Natural killer cell treated with Interleukin-12 subunit alpha and Interleukin-12 subunit beta and Interleukin-15 and Interleukin-18, amount 100 ng/mL, for 72 hours (primary cell): ENCODE measurements at places on chromosomes 2 and 18. TPM values are rescaled to one million over a fixed set of nuclear protein-coding genes. Genes with fewer than 3 reads are reported as not detected.

The ORC4 gene
- total RNA-seq: 24.5 TPM

The GAREM2 gene
- 4.1 TPM for total RNA-seq

The GPR55 gene
- total RNA-seq: 5.5 TPM

The LRATD1 gene
- not detected for total RNA-seq

The SGPP2 gene
- 0.12 TPM for total RNA-seq

The VAMP5 gene
- 30.5 TPM for total RNA-seq

The FBXO15 gene
- 0.90 TPM for total RNA-seq

The IL36G gene
- not detected for total RNA-seq

The FOXI3 gene
- not detected for total RNA-seq

The REG3A gene
- not detected for total RNA-seq

The RAB27B gene
- 1.5 TPM for total RNA-seq

The TDRD15 gene
- 0.07 TPM for total RNA-seq

The TMEFF2 gene
- total RNA-seq: not detected

The RNF152 gene
- 0.73 TPM for total RNA-seq

DNA sequence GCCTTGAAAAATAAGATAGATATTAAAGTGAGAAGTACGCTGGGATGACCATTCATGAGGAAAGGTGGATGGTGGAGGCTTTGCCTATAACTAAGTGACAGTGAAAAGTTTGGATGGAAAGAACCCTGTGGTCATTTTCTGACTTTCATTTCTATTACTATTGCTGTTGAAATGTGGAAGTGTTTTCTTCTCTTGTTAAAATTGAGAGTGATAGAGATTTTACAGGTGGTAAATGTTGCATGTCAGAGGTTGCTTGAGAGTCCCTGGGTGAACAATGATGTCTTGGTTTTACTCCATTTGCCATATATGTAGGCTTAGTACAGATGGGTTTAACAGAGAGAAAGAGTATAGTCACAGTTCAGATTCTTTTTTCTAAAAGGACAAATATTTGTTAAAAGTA, 18.4 kb downstream of the NCOA1 start:
- no peak for DNase-seq

DNA sequence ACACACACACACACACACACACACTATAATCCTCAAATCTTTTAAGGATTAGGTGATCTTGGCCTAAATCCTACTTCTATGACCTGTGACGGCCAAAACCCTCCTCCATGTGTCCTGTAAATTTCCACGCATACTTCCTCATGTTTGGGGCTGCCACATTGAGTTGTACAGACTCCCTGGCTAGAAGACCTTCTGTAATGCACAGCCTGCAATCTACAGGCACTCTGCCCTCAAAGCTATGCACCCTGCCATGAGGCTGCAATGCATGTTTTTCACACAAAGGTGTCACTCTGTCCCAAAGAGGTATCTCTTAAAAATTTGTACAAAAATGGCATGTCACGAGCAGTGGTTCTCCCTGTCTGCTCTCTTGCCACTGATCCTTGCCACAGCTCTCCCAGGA, 26.4 kb upstream of the B4GALT6 start:
- DNase-seq: no peak

- DNase-seq: no peak
These were observed 152.6 kb upstream of the FSHR start for GRCh38 chr2:49306925-49307324.

GRCh38 chr2:193869564-193869963, 1674.8 kb upstream of the TMEFF2 start:
- no peak for DNase-seq

DNA sequence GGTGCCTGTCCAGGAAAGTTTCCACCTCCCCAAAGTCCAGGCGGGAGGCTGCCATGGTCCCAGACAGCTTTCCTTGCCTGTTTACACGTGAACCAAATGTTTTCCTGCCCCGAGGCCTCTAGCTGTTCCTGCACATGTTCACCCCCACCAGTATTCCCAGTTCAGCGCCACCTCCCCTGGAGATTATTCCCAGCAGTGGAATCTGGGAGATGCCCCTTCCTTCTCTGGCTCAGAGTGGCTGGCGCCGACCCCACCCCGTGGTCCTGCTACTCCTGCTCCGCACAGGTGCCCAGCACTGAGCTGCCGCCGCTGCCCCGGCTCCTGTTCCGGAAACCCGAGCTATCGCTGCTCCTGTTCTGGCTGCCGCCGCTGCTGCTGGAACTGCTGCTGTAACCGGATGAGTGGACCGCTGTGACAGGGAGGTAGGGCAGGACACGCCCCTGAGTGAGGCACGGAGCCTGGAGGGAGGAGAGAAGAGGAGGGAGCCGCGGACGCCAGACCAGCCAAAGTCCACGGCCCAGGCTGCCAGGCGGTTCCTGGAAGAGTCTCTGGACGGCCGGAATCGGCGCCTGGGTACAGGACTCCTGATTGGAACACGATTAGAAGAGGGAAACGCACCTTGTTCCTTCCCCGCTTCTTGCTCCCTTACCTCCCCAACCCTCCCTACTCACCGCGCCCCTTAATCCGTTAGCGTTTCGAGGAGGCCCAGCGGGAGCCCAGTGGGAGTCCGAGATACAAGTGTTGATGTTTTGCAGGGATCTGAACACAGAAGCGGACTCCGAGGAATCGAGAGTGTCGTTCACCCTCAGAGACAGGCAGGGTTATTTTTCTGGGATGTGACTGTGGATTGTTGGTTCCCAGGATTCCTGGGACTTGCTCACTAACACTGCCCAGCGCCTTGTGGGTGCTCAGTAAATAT, at the start of gene PDE11A:
TSS of gene PDE11A (minus strand) at position 395 of the 919 bp plus-strand sequence. CDS start at position 55, 340 bp downstream.
- peak; percentile 62 for DNase-seq

DNA sequence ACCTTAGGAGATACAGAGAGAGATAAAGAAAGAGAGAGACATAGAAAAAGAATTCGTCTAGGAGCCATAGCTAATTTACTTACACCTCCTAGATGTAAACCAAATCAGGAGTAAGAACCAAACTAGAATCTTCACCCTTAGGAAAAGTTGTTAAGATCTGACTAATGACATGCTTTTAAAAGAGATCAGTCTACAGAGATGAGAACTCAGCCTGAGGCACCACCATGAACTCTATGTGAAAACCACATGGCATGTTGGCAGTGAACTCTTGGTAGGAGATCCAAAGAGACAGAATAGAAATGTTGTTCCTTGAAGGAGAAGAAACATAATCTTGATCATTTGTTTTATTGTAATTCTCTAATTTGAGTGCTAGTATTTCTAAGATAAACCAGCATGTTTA, 585.4 kb upstream of the ID2 start:
- no peak for DNase-seq

GRCh38 chr2:150531591-150531990, 44.1 kb upstream of the RND3 start:
- no peak for DNase-seq

DNA sequence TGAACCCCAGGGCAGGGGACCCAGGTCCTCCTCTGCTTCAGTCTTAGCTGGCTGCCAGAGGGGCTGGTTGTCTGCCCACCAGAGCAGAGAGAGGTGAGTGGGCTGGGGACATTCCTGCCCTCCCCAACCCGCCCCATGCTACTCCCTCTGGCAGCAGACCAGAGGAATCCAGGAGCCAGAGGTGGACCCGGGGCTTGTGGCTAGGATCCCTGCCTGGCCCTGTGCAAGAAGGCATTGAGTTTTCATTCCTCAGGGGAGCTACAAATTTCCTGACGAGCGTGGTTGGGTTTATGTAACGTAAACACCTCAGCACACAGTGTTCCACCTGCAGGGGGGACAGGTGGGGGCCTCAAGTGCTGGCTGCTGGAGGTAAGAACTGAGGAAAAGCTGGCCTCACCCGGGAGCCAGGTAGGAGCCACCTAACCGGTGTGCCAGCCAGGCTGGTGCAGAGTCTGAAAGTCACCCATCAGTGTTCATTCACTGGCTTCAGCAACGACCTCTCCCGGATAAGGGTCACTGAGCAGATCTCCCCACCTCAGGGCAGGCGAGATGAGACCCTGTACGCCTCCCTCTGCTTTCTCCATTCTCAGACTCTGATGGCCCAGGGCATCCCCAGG, 246.8 kb downstream of the DYSF start:
- DNase-seq: peak; percentile 53

DNA sequence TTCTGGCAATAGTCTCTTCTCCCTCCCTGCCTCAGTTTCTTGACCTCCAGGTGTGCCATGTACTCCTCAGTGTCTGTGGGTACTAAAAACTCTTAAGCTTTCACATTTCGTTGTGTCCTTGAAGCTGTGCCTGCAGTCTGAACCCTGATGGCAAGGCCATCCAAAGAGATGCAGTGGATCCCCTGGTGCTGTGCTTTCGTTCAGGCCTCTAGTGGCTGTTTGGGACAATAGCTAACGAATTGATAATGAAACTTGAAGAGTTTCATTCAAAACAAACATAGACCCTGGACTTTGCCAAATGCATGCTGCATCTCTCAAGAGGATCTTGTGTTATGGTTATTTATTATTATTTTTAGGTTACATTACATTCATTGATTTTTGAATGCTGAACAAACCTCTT, 523.1 kb upstream of the FSIP2 start:
- DNase-seq: no peak

DNA sequence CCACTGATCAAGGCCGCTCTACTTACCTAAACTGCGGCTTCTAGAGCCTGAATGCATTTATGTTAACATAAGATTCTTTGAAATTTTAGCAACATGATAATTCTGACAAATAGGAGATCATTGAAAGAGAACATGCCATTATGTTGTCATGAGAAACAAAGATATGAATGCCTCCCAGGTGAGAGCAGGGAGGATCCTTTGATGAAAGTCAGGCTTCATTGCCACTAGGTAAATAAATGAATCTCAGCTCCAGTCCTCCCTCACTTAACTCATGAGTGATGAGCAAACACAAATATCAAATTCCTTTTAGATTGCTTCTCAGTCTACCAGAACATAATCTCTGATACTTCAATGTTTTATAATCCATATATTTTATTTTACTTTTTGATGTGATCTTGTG, 463.2 kb upstream of the CDH7 start:
- DNase-seq: no peak

GRCh38 chr2:43127941-43128558, 98.4 kb downstream of the ZFP36L2 start:
- no peak for DNase-seq

DNA sequence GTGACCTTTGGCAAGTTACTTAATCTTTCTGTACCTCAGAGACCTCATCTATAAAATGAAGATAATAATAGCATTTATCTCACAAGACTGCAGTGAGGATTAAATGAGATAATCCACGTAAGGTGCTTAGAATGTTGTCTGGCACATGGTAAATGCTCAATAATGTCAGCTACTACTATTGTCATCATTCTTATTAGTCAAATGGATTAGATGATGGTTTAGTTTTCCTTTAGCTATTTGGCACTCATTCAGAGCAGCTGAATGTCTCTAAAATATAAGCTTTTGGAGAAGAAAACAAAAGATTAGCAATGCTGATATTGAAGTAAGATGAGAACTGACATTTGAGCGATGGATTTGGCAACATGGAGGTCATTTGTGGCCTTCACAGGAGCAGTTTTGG, 125.1 kb downstream of the AQP4 start:
- no peak for DNase-seq

GRCh38 chr2:181130686-181131085, 150.3 kb downstream of the UBE2E3 start:
- no peak for DNase-seq

DNA sequence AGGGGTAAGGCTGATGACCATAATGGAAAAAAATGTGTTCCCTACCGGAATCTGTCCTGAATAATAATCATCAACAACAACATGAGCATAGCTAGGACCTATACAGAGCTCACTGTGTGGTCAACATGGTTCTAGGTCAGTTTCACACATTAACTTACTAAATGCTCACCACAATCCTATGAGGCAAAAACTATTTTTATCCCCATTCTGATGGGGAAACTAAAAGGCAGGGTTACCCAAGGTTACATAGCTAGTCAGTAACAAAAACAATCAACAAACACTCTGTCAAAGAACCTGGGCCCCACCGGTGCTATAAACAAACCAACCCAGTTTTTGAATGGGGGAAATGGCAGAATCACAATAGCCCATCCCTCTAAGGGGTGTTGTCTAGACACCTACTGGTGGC, 40.1 kb downstream of the AOX1 start:
- no peak for DNase-seq

- DNase-seq: no peak
These were observed 260.3 kb downstream of the MYCN start for GRCh38 chr2:16200554-16201193.

GRCh38 chr2:173386738-173387065, 32.0 kb downstream of the CDCA7 start:
- no peak for DNase-seq

GRCh38 chr2:102520801-102521200, 47.8 kb downstream of the SLC9A4 start:
- DNase-seq: no peak

DNA sequence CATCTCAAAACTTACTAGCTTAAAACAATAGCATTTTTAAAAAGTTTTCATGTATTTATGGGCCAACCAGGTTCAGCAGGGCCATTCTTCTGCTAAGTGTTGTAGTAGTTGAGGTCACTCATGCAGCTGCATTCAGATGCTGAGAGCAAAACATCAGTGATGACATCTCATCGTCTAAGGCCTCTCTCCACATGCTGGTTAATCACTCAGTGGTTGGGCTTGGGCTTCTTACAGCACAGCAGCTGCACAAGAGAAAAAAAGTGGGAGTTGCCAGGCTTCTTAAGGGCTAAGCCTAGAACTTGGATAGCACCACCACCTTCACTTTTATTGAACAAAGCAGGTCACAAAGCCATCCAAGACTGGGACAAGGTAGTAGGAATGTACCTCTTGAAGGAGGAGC, 190.3 kb downstream of the IRS1 start:
- no peak for DNase-seq

DNA sequence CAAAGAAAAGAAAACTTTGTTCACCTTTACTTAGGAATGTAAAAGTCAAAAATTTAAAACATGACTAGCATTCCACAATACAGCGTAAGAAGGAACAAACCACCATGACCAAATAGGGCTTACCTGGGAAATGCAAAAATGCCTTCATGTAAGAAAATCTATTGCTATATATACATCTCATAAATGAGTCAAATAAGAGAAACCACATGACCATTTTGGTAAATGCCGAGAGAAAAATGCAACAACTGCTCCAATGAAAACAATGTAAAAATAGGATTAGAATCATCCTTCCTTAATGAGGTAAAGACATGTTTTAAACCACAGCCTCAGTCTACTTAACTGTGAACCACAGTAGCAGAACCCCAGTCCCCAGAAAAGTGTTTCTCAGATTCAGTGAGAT, 49.4 kb downstream of the TGOLN2 start:
- no peak for DNase-seq

DNA sequence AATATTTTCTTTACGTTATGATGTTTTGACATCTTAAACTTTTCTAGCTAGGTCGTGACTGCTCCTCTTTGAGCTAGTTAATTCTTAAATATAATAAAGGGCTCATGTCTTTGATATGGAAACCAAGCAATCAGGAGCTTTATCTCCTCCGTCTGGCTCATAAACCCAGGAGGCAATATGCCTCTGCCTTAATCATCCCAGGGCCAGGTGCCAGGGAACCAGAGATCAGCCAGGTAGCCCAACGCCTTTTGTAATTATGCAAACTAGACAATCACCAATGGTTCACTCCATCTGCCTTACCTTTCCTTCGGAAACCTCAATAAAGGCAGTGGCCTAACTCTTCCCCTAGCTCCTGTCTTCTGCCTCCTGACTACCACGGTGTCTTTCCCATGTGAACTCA, 213.7 kb downstream of the KCNJ3 start:
- no peak for DNase-seq

- no peak for DNase-seq
These were observed at the start of gene TUBA4B for GRCh38 chr2:219252900-219253752. Gene TUBA4B, plus strand, starts transcription at chr2:219253243. Its CDS starts 165 bp downstream, at chr2:219253408.

GRCh38 chr2:30693821-30694281, 113.4 kb downstream of the CAPN13 start:
- no peak for DNase-seq
